GM23338 (cell line): ENCODE measurements at places on chromosomes 13 and 19. TPM values are rescaled to one million over a fixed set of nuclear protein-coding genes. Genes with fewer than 3 reads are reported as not detected.

- peaks cover 10% of the 10 kb centered on the region; the same call in 1 of the 2 replicates for H3K36me3 ChIP-seq
- no peak overlapping the region for H3K27ac ChIP-seq
- no peak overlapping the region for H3K4me3 ChIP-seq
- H3K4me1 ChIP-seq, result no peaks in the 10 kb centered on the region
- H3K27me3 ChIP-seq, result no peaks in the 10 kb centered on the region
These were observed 198.2 kb upstream of the TMTC4 start for GRCh38 chr13:100872761-100873160.

Gene CGB5
- polyA plus RNA-seq, result not detected in 2 replicates

DNA sequence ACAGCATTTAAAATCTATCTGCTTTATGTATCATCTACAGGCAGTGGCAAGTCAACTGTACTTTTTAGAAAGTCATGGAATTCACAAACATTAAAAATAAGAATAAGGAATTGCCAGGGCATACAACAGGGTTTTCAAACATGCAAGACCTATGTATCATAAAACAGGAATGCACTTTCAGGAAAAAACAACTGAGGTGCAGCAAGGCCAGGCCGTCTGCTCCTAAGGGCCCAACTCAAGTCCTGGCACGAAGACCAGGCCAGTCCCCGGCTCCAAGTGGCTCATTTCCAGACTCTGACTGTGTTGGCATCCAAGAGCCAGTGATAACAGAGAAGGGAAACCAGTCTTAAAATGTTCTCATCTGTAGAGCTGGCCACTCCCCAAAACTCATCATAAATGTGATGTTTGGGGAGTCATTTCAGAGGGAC is 7.1 kb downstream of the RFX2 start:
- H3K4me3 ChIP-seq, result no peak overlapping the region
- H3K27ac ChIP-seq, result no peak overlapping the region
- H3K27me3 ChIP-seq, result peaks cover 14% of the 10 kb centered on the region
- DNase-seq, result no peak

GRCh38 chr13:51541809-51542258 is 42.4 kb upstream of the WDFY2 start:
- H3K36me3 ChIP-seq, result no peaks in the 10 kb centered on the region
- DNase-seq, result no peak
- no peak overlapping the region for H3K4me3 ChIP-seq
- no peak overlapping the region for H3K27ac ChIP-seq
- H3K4me1 ChIP-seq, result peaks cover 18% of the 10 kb centered on the region

DNA sequence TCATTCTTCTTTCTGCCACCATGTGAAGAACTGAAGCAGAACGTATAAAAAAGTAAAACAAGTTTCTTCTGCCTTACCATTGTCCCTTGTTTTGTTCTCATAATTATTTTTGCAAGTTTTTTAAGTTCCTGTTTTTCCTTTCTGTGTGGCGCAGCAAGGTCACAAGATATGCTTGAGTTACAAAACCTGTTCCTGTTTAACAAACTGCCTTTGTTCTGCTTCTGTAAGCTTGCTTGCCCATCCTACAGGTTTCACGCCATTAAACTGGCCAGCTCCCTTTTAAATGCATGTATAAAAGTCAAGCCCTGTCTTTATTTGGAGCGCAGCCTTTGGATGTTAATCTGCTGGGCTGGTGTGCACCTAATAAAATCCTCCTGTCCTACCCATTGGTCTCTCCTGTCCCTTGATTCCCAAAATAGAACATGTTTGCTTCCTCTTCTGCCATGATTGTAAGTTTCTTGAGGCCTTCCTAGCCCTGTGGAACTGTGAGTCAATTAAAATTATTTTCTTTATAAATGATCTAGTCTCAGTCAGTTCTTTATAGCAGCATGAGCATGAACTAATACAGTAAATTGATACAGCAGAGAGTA is 1115.4 kb downstream of the SLITRK1 start:
- H3K4me1 ChIP-seq, result no peaks in the 10 kb centered on the region
- H3K4me3 ChIP-seq, result no peak overlapping the region

GRCh38 chr19:2239771-2240770 is 3.4 kb downstream of the SF3A2 start:
- peaks cover 32% of the 10 kb centered on the region for H3K4me1 ChIP-seq
- H3K36me3 ChIP-seq, result peaks cover 11% of the 10 kb centered on the region
- peak overlapping the region; percentile 96 for H3K4me3 ChIP-seq
- peak; percentile 80 for DNase-seq
- H3K27me3 ChIP-seq, result no peaks in the 10 kb centered on the region

DNA sequence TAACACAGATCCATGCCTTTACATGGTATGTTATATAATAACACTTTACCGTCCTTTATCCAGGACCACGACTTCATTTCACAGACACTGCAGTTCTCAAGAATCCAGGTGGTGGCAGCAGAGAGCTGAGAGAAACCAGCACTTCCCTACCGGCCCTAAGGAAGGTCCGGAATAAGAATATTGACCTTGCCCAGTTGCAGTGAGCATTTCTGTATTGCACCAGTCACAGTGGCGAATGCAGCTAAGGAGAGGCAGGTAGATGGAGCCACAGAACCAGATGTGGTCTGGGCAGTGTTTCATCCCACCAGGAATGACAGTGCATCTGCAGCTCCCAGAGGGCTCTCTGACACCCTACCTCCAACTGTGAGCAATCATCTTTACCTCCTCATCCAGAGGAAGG is 44.6 kb downstream of the ZNF787 start:
- no peak overlapping the region for H3K4me3 ChIP-seq
- H3K36me3 ChIP-seq, result no peaks in the 10 kb centered on the region
- H3K4me1 ChIP-seq, result peaks cover 4% of the 10 kb centered on the region
- H3K27me3 ChIP-seq, result no peaks in the 10 kb centered on the region

Gene MBD3L1
- not detected in 2 replicates for polyA plus RNA-seq

GRCh38 chr19:44951179-44952159 is 3.7 kb upstream of the CLPTM1 start:
- H3K27me3 ChIP-seq, result no peaks in the 10 kb centered on the region
- H3K4me3 ChIP-seq, result no peak overlapping the region
- no peak overlapping the region for H3K27ac ChIP-seq
- H3K36me3 ChIP-seq, result no peaks in the 10 kb centered on the region
- peaks cover 5% of the 10 kb centered on the region; the same call in 1 of the 2 replicates for H3K4me1 ChIP-seq

DNA sequence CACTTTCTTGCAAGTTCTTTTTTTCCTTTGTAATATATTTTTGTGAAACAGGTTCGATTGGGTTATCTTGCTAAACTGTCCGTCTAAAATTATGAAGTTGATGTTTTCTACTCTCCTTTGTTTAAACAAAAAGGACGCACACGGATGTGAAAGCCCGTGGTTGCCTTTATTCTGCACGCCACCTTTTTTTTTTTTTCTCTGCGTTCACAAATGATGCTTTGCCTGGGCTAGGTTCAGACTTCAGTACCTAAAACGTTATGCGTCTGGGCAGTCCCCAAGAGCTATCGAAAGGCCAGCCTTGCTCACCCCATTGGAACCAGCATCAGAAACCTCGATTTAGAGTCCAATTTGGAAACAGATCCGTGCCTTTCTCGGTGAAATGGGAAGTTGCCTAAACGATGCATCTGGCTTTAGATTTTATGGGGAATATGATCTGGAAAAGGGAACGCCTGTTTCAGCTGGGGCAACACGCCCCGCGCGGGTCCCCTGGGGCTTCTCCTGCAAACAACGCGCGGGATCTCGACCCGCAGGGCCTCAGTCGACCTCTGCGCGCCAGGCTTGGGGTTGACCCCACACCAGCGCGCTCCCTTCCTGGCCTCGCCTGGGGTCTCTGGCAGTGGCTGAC is 113.9 kb downstream of the KCNRG start:
- peaks cover 95% of the 10 kb centered on the region for H3K27me3 ChIP-seq
- peaks cover 63% of the 10 kb centered on the region for H3K4me1 ChIP-seq
- H3K4me3 ChIP-seq, result peak overlapping the region; percentile 89
- H3K36me3 ChIP-seq, result no peaks in the 10 kb centered on the region
- peak; percentile 23 for DNase-seq

GRCh38 chr13:98187965-98188261 is 10.8 kb upstream of the RNF113B start:
- no peaks in the 10 kb centered on the region for H3K27me3 ChIP-seq
- no peak for DNase-seq
- H3K27ac ChIP-seq, result no peak overlapping the region
- no peak overlapping the region for H3K4me3 ChIP-seq

- no peaks in the 10 kb centered on the region for H3K36me3 ChIP-seq
- H3K27ac ChIP-seq, result no peak overlapping the region
- H3K27me3 ChIP-seq, result no peaks in the 10 kb centered on the region
- H3K4me1 ChIP-seq, result no peaks in the 10 kb centered on the region; the same call in 1 of the 2 replicates
- H3K4me3 ChIP-seq, result no peak overlapping the region
These were observed 245.0 kb downstream of the GPC5 start for GRCh38 chr13:91643394-91643793.

- no peaks in the 10 kb centered on the region for H3K4me1 ChIP-seq
- H3K27ac ChIP-seq, result no peak overlapping the region
These were observed 19.0 kb downstream of the CD177 start for GRCh38 chr19:43372462-43372861.

Gene WDR88
- not detected in 2 replicates for polyA plus RNA-seq

DNA sequence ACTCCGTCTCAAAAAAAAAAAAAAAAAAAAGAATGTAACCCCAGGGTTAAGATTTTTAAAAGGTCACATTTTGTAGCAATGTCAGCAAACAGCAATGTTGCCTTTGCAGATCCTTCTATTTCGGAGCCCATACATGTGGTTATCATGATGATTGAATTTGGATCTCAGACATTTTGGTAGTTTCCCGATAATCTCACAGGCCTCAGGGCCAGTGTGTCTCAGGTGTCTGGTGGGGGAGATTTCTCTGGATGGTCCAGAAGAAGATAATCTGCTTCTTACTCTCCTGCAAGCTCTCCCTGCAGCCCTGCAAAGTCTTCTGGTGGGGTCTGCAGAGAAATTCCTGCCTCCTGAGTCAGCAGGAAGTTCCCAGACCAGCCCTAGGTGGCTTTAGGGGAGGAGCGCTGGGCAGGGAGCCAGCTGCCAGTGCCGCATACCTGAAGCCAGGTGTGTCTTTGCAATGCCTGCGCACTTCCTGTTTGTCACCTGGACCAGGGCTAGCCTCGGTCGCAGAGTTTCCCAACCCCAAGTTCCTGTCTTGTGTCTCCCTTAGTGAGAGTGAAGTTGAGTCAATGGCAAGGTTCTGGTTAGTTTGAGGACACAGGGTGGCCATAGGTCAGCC is 1.4 kb downstream of the SH2D3A start:
- peak; percentile 96 for DNase-seq
- H3K36me3 ChIP-seq, result peaks cover 5% of the 10 kb centered on the region; the same call in 1 of the 2 replicates
- H3K27me3 ChIP-seq, result no peaks in the 10 kb centered on the region
- H3K4me1 ChIP-seq, result peaks cover 5% of the 10 kb centered on the region; the same call in 1 of the 2 replicates

Gene IGFL1
- not detected in 2 replicates for polyA plus RNA-seq

DNA sequence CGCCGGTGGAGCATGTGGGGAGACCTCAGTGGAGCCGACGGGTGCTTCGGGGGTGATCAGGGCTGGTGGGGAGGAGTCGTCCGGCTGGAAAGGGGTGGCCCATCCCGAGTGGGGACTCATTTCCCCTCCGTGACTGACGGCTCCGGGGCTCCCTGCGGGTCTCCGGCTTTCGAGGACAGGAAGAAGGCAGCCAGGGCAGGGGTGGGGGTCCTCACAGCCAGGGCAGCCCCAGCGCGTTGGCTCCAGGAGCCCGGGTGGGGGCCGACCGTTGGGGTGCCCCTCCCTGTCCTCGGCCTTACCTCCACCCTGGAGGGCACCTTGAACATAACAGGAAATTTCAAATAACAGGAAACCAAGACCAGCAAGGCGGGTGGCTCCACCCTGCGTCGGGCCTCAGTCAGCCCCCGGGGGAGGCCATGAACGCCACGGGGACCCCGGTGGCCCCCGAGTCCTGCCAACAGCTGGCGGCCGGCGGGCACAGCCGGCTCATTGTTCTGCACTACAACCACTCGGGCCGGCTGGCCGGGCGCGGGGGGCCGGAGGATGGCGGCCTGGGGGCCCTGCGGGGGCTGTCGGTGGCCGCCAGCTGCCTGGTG is at the start of gene S1PR4:
S1PR4 (plus strand) TSS at position 393 of the 596 bp plus-strand sequence; CDS start at position 417, 24 bp downstream.
- no peak within 1 kb of the TSS for H3K4me3 ChIP-seq
- DNase-seq, result no peak
- H3K4me1 ChIP-seq, result no peaks in the 10 kb centered on the region
- no peaks in the 10 kb centered on the region for H3K27me3 ChIP-seq
- no peaks in the 10 kb centered on the region for H3K36me3 ChIP-seq
- H3K27ac ChIP-seq, result no peak within 1 kb of the TSS

- no peaks in the 10 kb centered on the region for H3K27me3 ChIP-seq
- H3K4me1 ChIP-seq, result no peaks in the 10 kb centered on the region
- H3K27ac ChIP-seq, result no peak overlapping the region
- H3K4me3 ChIP-seq, result no peak overlapping the region
- DNase-seq, result no peak
These were observed 169.8 kb downstream of the SPRY2 start for GRCh38 chr13:80171096-80171495.

Gene LRRC63
- polyA plus RNA-seq, result not detected in 2 replicates

DNA sequence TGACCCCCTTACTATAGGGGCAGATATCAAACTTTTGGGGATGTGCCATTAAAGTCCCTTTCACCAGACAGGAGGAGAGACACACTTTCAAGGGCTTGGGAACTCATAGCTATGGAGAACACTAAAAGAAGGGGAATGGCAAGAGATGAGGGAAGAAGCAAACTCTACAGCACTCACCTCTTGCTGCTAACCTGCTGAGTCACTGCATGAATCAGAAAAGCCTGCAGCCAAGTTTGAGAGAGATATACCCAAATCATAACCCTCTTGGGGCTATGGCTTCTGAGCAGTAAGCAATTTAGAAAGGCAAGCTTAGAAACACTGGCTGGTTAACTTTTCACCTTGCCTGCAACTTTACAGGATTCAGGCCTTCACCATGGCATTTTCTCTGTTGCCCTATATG is 1028.0 kb downstream of the UQCRFS1 start:
- no peak for DNase-seq
- peaks cover 20% of the 10 kb centered on the region for H3K4me1 ChIP-seq
- no peak overlapping the region for H3K4me3 ChIP-seq
- H3K27me3 ChIP-seq, result no peaks in the 10 kb centered on the region

Gene TMEM190
- 4.2 and 4.8 TPM in 2 replicates for polyA plus RNA-seq

DNA sequence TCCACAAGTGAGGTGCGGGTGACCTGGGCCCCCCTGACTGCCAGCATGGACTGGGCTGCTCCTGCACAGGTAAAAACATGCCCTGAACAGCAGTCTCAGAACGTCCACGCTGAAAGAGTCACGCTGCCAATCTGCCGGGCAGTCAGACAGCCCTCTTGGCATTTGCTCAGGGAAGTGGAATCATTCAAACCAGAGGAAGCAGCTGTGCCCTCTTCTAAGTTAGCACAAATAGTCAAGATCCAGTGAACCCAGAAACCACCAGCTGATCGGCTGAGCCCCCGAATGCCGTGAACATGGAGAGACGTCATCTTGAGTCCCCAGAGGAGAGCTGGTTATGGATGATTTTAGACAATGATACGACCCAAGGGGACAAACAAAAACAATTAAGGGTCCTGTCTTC is 34.4 kb downstream of the KLF2 start:
- H3K27me3 ChIP-seq, result no peaks in the 10 kb centered on the region
- no peaks in the 10 kb centered on the region for H3K36me3 ChIP-seq
- no peak for DNase-seq
- H3K27ac ChIP-seq, result no peak overlapping the region
- H3K4me1 ChIP-seq, result no peaks in the 10 kb centered on the region
- no peak overlapping the region for H3K4me3 ChIP-seq

Gene SLC25A42
- 7.3 and 7.6 TPM in 2 replicates for polyA plus RNA-seq
